Suprapubic skin (tissue), 4 donors: ENCODE measurements at places on chromosomes 12 and 14.
A peak's percentile ranks its signal among the peaks of the same experiment; 100 is the strongest.

GRCh38 chr12:113462998-113463745, 8.5 kb downstream of the LHX5 start:
- no peak for DNase-seq
- H3K4me1 ChIP-seq = peaks cover 50% of the 10 kb centered on the region
- peaks cover 93% of the 10 kb centered on the region for H3K27me3 ChIP-seq
- no peak overlapping the region for H3K27ac ChIP-seq
- peak overlapping the region; percentile 39 for H3K4me3 ChIP-seq

- H3K27me3 ChIP-seq = no peaks in the 10 kb centered on the region
- no peak for DNase-seq
These were observed 66.6 kb downstream of the DDX51 start for GRCh38 chr12:132077322-132078100.

DNA sequence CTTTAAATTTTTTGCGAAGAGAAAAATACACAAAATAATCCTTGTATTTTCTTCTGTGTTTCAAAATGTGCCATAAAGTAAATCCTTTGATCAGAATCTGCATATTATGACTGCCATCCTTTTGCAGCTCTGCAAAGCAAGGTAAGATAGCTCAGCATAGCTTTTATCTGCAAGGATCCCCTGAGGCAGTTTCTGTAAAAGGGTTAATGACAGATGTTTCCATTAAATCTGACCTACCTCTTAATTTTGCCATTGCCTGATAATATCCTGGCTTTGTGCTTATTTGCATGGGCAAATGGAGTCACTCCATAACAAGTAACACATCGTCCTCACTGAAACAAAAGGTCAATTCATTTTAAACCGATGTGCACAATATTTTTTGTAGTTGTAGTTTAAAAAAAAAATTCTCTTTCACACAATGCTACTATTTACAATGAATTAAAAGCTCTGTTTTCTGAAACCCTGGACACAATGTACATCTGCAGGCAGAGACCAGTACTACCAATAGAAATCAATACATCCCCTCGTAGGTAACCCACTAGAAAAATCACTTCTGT, 108.5 kb upstream of the SOX5 start:
- no peak overlapping the region for H3K4me3 ChIP-seq
- DNase-seq = no peak
- peaks cover 12% of the 10 kb centered on the region for H3K4me1 ChIP-seq

DNA sequence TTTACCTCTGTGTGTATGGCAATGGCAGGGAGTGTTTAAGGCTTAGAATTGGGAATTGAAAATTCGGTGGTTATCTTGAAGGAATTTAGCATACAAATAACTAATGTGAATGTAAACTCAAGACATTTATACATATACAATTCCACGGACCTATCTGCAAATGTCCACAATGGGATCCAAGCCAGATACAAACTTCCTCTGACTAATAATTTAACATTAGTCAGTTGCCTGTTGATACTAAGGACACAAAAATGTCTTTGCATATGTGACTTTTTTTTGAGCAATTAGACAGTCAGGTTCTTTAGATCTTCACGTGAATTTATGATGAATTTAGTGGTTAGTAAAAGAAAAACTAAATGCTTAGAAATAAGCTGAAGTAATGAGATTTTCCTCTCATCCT, 40.5 kb downstream of the ESR2 start:
- no peak overlapping the region for H3K27ac ChIP-seq
- DNase-seq = no peak
- H3K36me3 ChIP-seq = no peaks in the 10 kb centered on the region
- H3K4me3 ChIP-seq = no peak overlapping the region
- H3K27me3 ChIP-seq = no peaks in the 10 kb centered on the region

DNA sequence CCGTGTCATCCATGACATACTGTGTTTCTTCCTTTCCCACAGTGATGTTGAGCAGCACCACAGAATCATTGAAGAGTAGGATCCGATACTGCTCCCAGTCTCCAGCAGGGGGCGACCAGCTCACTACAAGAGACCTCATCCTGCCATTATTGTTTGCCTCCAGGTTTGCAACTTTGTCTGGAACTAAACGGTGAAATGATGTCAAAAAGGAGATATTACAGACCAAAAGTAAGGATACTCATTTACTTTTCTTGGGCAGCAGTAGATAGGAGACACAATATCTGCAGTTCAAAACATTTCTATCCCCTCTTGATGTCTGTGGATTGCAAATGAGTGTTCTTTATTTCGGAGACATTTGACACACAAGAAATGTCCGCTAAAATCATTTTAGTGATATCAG, 47.2 kb downstream of the PTPRB start:
- no peaks in the 10 kb centered on the region for H3K36me3 ChIP-seq
- no peak overlapping the region for H3K27ac ChIP-seq
- H3K4me3 ChIP-seq = no peak overlapping the region
- no peak for DNase-seq

- DNase-seq = no peak
- H3K27me3 ChIP-seq = peaks cover 55% of the 10 kb centered on the region
- no peak overlapping the region for H3K27ac ChIP-seq
- no peaks in the 10 kb centered on the region for H3K36me3 ChIP-seq
- H3K4me3 ChIP-seq = no peak overlapping the region
These were observed 73.6 kb downstream of the IQSEC3 start for GRCh38 chr12:140162-140561.

DNA sequence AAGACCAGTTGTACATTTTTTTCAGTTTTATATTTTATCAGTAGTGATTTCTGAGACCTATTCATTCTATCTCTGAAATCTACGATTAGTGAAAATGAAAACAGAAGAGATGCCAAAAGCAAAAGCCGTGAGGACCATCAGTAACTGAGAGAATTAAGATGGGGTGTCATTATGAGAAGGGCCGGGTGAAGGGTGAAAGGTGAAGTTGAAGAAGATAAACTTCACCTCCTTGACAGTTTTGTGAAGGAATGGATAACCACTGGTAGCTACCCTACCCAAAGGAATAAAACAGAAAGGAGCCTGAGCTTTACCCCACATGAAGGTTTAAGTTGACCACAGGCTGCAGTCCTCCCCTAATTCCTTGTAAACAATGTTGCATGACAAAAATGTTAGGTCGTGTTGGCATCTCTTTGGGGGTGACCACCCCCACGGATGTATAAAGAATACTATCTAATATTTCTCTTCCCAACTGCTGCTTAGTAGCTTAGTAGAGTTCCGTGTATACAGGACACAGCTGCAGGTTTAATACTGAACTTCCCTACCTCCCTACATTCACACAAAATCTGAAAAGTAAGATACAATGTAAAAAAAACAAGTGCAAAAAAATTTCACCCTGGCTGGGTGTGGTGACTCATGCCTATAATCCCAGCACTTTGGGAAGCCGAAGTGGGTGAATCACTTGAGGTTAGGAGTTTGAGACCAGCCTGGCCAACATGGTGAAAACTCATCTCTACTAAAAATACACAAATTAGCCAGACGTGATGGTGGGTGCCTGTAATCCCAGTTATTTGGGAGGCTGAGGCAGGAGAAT, 23.9 kb downstream of the GPR19 start:
- H3K27ac ChIP-seq = no peak overlapping the region
- no peaks in the 10 kb centered on the region for H3K4me1 ChIP-seq
- DNase-seq = no peak
- H3K36me3 ChIP-seq = no peaks in the 10 kb centered on the region

- H3K36me3 ChIP-seq = no peaks in the 10 kb centered on the region
- H3K4me1 ChIP-seq = peaks cover 6% of the 10 kb centered on the region
- no peak overlapping the region for H3K4me3 ChIP-seq
- no peak overlapping the region for H3K27ac ChIP-seq
These were observed 5.1 kb upstream of the SPATA7 start for GRCh38 chr14:88380405-88380804.

- H3K27me3 ChIP-seq = no peaks in the 10 kb centered on the region
- H3K4me1 ChIP-seq = peaks cover 12% of the 10 kb centered on the region
- peaks cover 39% of the 10 kb centered on the region for H3K36me3 ChIP-seq
These were observed 136.7 kb downstream of the GPR135 start for GRCh38 chr14:59328454-59328853.

DNA sequence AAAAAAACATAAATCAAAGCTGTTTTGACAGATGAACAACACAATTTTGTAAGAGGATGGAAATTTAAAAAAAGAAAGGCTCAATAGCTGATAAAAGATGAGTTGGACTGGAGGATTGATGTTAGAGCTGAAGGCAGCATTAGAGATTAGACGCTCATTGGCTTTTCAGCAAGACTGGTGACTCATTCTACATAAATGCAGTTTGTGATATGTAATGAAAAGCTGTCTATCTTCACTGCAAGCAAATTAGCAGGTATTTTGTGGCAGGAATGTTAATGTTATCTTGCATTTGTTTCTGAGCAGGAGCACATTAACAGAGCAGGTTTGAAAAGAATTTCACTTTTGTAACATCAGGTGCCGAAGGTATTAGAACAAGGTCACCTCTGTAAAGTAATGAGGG, 442.7 kb upstream of the NOVA1 start:
- H3K36me3 ChIP-seq = no peaks in the 10 kb centered on the region
- DNase-seq = no peak
- no peaks in the 10 kb centered on the region for H3K27me3 ChIP-seq
- no peak overlapping the region for H3K4me3 ChIP-seq
- H3K27ac ChIP-seq = no peak overlapping the region

DNA sequence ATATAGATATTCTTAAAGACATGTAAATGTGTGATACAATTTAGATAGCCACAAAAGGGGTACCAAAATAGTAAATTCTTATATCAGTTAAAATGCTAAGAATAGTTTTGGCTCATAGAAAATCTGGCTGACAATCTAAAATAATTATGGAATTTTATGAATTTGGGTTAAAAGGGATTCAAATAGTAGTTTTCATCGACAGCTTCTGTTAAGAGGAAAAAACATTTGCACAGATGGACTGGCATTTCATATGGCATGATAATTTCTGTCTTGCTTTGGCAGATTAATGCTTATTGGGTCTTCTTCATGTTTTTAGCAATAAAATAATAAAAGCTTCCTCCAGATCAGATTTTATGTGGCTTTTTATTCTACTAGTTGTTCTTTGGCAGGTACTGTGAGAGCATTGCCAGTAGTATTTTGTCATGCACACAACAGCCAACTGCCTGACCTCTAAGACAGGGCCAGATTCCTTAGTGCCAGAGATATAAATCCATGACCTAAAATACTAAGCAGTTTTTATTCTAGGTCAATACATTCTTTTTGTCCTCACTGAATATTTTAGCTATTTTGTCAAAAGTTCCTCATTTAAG, 9.1 kb downstream of the ABCD2 start:
- no peaks in the 10 kb centered on the region for H3K4me1 ChIP-seq
- no peak for DNase-seq
- H3K27me3 ChIP-seq = no peaks in the 10 kb centered on the region

DNA sequence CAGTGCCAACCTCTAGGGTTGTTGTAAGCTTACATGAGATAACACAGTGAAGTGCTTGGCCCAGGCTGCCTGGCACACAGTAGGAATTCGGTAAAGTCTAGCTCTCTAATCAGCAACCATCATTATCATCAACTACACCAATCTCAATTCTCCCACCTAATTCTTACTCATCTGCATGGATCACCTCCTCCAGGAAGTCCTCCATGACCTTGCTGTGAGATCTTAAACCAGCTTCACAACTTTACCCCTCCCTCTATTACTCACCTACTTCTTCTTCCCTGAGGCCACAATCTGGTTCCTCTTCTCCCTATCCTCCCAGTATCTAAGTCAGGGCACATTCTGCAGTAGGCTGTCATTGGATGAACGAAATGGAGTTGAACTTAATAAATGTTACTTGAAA, 67.3 kb downstream of the GSC start:
- DNase-seq = no peak
- no peak overlapping the region for H3K27ac ChIP-seq
- H3K27me3 ChIP-seq = peaks cover 17% of the 10 kb centered on the region
- no peaks in the 10 kb centered on the region for H3K4me1 ChIP-seq

GRCh38 chr12:24049101-24049500, 99.6 kb upstream of the SOX5 start:
- H3K36me3 ChIP-seq = no peaks in the 10 kb centered on the region
- H3K4me1 ChIP-seq = peaks cover 4% of the 10 kb centered on the region
- no peak overlapping the region for H3K4me3 ChIP-seq
- H3K27me3 ChIP-seq = no peaks in the 10 kb centered on the region
- H3K27ac ChIP-seq = no peak overlapping the region
- no peak for DNase-seq

DNA sequence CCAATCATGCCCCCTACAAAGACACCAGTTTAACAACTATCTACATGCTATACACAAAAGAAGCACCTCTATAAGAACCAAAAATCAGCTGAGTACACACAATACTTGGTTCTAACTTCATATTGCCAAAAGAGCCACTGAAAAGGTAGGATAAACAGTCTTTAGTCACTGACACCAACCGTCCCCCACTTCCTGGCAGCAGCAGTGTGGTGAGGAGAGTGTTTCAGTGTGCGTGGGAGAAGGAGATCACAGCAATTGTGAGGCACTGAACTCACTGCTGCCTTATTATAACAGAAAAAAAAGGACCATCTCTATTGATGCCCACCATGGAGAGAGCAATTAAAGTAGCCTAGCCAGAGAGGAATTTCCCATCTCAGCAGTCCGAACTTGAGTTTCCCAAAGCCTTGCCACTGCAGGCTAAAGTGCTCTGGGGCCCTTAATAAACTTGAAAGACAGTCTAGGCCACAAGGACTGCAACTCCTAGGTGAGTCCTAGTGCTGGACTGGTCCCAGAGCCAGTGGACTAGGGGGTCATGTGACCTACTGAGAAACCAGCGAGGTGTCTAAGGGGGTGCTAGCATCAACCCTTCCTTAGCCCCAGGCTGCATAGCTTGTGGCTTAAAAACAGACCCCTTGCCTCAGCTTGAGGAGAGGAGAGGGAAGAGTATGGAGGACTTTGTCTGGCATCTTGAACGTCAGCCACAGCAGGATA, 37.1 kb upstream of the LMNTD1 start:
- H3K36me3 ChIP-seq = no peaks in the 10 kb centered on the region
- H3K4me1 ChIP-seq = peaks cover 16% of the 10 kb centered on the region
- H3K27me3 ChIP-seq = no peaks in the 10 kb centered on the region

- peak overlapping the region; percentile 82 for H3K27ac ChIP-seq
- H3K36me3 ChIP-seq = peaks cover 24% of the 10 kb centered on the region
- no peaks in the 10 kb centered on the region for H3K27me3 ChIP-seq
- peak overlapping the region; percentile 3 for H3K4me3 ChIP-seq
- H3K4me1 ChIP-seq = peaks cover 90% of the 10 kb centered on the region
- DNase-seq = no peak
These were observed 13.3 kb downstream of the KCTD10 start for GRCh38 chr12:109463756-109464155.

DNA sequence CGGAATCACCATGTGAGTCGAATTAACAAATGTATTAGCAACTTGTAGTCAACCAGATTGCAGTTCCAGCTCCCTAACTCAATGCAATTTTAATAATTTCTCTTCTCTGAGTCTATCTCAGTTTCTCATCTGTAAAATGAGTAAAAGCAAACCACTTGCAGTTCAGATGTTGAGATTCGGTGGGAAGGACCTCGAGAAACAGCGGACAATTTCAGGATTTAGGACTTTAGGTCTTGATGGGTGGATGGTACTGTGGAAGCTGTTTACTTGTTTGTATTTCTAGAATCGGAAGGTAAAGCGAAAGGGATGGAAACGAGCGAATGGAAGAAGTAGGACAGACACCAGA, 510 bp upstream of the TTC8 start:
- H3K4me3 ChIP-seq = peak overlapping the region; percentile 65
- H3K4me1 ChIP-seq = peaks cover 15% of the 10 kb centered on the region
- no peak for DNase-seq
- H3K27me3 ChIP-seq = no peaks in the 10 kb centered on the region
- no peaks in the 10 kb centered on the region for H3K36me3 ChIP-seq

GRCh38 chr12:108826807-108827721, 30.3 kb downstream of the SSH1 start:
- peaks cover 26% of the 10 kb centered on the region for H3K36me3 ChIP-seq
- H3K4me1 ChIP-seq = peaks cover 65% of the 10 kb centered on the region
- no peak for DNase-seq
- peak overlapping the region; percentile 86 for H3K27ac ChIP-seq
- H3K27me3 ChIP-seq = no peaks in the 10 kb centered on the region
